ENCODE measurements at places on chromosomes 2 and 18.

- no peak for DNase-seq
Measured at GRCh38 chr2:70991742-70992141, 2.9 kb downstream of the TEX261 start.

DNA sequence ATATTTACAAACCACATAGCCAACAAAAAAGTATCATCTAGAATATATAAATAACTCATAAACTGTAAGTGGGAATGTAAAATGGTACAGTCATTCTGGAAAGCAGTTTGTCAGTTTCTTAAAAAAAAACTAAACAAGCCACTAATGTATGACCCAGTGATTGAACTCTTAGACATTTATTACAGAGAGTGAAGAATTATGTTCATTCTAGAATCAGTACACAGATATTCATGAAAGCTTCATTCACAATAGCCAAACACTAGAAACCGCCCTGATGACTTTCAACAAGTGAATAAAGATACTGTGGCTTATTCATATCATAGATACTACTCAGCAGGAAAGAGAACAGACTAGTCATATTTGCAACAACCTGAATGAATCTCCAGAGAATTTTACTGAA is 1541.5 kb downstream of the LRP1B start:
- no peak for DNase-seq

DNA sequence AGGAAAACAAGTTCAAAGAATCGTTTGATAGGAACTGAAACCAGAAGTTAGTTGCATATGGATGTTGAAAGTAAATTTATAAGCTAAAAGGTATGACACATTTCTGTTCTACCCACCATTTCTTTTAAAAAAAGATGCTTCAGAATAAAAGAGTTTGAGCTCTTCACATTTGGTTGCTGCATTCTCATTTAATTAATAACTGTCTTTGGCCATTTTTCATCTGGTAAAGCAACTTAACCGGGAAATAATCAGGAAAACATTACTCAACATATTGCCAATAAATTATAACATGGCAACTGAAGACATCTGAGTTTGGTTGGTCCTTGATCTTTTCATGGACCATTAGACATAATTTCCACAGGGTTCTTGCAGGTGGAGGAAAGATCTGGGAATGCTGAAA is 180.2 kb upstream of the TWIST2 start:
- DNase-seq: no peak

- no peak for DNase-seq
Measured at GRCh38 chr2:31406593-31407385, 7.8 kb downstream of the XDH start.

GRCh38 chr2:233363744-233364235 is 9.5 kb downstream of the DGKD start:
- no peak for DNase-seq

- DNase-seq: no peak
Measured at GRCh38 chr18:5997361-5997760, 102.0 kb upstream of the TMEM200C start.

DNA sequence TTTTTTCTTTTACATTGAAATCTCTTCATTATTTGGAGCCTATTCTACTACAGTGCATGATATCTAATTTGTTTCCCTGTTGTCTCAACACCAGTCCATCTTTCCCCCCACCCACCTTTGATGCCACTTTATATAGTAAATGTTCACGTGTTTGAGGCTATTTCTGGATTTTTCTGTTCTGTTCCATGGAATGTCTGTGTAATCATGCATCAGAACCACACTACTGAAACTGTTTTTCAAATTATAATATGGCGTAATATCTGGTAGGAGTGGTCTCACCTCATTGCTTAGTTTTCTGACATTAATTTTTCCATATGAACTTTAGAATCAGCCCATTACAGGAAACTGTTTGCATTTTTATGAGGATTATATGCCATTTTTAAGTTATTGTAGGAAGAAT is 19.1 kb upstream of the NARS1 start:
- DNase-seq: no peak

DNA sequence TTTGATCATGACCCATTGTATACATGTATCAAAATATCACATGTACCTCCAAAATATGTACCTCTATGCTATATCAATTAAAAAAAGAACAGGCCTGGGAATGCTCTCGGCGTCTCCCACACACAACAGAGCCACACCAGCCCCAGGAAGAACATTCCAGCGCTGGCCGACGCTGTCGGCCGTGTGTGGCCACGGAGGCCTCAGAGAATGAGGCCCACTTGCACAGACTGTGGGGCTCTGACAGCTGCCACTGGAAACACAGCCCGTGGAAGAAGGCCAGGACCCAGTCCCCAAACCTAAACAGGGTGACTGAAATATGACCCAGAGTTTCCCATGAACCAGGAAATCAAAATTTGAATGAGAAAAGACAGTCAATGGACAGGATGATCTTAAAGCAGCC is 69.7 kb downstream of the EIPR1 start:
- DNase-seq: no peak

GRCh38 chr2:202592566-202592965 is 42.2 kb upstream of the FAM117B start:
- DNase-seq: no peak

DNA sequence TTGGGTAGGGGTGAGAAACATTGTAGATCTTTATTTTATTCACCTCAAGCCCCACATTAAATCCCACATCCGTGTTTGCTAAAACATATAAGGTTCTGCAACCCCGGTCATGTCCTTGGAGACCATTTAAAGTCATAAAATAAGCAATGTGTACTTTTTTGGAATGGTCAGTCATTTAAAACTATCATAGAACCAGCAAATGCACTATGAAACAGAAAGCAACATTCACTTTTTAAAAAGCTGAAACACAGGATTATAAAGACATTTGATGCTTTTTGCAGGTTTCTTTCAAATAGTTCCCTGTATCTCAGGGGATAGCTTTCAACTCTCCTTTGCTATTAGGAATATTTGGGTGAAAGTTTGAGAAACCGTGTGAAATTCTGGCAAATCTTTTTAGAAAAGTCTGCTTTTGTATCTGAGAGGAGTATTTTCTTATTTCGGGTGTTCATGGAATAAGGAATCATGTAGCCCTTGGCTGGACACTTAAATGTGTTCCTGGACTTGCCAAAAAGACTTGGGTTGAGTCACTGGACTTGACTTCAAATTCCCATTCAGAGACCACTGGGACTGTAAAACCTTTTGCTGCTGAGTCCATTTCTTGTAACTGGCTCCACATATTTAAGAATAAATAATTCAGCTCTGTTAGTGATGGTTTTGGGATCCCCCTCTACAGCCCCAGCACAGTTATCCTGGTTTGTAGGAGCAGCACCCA is 5.9 kb upstream of the CETN1 start:
- DNase-seq: no peak

DNA sequence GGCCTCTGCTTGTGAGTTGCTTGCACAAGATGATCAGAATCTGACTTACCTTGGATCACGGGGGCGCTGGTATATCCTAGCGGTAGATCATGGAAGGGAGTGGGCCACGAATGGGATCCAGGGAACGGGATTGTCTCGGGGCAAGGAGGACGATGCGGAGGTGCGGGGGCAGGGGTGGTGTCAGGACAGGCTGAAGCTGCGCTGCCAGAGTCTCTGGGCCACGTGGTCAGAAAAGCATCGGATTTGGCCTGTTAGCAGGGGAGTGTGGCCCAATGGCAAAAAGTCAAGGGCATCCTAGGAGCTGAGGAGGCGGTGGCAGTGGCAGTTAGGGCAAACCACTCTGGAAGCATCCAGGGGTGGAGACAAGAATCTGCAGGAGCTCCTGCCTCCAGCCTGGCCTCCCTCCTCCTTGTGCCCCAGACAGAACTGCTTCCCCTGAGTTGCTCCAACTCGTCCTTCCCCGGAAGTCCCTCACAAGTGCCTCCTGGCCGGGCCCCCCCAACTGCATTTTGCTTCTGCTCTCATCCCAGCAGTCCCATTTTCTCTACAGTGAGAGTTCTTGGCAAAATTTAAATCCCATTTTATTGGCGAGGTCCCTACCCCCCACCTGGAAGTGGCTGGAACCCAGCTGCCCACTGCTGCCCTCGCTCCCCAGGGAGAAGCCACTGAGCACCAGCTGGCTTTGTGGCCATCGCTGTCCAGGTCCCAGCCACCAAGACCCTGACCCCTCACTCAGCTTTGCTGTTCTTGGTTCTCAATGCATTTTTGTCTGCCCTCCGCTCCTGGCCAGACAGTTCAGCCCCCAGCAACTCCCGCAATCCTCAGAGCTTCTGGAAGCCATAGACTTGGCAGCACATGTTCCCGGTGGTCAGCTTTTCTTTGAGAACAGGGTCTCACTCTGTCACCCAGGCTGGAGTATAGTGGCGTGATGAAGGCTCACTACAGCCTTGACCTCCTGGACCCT is 5.6 kb upstream of the CCDC74B start:
- DNase-seq: no peak

DNA sequence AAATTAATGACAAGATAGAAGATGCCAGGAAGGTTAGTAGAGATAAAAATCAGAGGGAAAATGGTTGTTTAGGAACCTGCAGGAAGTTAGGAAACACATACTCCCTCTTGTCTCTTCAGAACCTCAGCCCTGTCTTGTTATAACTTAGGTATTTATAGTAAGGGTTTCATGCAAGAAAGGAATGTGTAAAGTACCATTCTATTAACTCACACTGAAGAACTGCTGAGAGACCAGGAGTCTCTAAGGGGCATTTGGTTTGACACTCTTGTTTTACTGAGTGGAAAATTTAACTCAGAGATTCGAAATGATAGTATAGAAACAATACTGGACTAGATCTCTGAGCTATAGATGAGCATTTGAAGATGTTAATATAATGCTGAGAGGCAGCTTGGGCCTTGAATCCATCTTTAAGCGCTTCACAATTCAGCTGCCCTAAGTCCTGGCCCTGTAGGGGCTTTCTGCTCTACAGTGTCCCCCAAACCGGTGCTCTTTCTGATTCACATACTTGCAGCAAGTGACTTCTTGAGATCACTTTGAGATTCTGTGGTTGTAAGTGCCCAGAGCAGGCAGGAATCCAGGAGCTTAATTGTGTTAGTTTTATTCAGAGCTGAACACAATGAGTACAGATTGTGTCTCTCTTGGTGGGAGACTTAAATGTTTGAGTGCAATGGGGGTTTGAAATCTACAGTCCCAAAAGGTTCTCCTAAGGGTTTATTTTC is 235.0 kb upstream of the RGPD4 start:
- DNase-seq: no peak

- DNase-seq: no peak
Measured at GRCh38 chr2:161042990-161043625, 117.1 kb upstream of the TANK start.

DNA sequence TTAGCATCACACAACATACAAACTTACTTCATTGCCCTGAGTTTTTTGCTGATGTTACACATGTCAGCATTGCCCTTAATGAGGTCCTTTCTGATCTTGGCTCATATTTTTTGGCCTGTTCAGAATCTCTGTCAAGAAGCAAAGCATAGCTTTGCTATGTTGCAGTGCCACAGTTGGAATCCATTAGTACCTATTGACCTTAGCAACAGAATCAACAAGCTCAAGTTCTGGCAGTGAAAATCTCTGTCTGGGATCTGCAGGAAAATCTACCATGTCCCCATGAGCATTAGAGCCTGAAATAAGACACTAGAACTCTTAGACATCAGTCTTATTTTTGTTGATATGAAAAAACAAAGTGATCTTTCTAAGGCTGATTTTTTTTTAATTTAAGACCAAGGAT is 105.6 kb upstream of the FHL2 start:
- DNase-seq: no peak

DNA sequence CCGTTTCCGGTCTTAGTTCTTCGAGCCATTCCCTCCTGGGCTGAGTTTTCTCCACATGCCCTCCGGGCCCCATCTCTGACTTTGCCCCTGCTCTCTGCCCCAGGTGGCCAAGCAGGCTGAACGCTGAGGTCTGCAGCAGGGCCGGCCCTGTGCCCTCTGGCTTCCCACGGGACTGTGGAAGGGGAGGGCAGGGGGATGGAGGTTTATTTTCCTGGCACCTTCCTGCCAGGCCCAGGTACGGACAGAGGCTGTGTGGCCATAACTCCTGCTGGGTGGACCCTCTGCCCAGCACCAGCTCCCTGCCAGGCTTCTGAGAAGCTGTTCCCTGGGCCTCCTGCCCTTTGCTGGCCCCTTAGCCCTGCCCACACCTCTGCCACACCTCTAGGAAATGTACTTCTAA is 164.0 kb downstream of the TFCP2L1 start:
- DNase-seq: no peak

GRCh38 chr2:220334871-220335590 is 707.6 kb downstream of the SLC4A3 start:
- DNase-seq: no peak

GRCh38 chr2:188966079-188966571 is 8.0 kb upstream of the COL3A1 start:
- DNase-seq: no peak

- no peak for DNase-seq
Measured at GRCh38 chr2:98715812-98716451, 15.0 kb downstream of the MGAT4A start.

DNA sequence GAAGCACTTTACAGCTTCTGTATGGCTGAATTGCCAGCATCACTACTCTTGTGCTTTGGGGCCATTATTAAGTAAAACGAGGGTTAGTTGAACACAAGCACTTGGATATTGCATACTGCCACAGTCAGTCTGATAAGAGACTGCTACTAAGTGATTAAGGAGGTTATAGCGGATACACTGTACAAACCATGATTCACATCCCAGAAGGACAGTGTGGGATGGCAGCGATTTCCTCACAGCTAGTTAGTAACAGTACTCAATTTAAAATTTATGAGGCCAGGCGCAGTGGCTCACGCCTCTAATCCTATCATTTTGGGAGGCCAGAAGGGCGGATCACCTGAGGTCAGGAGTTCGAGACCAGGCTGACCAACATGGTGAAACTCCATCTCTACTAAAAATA is 2.6 kb upstream of the BMPR2 start:
- no peak for DNase-seq

GRCh38 chr2:222058819-222059445 is 239.9 kb downstream of the PAX3 start:
- no peak for DNase-seq

DNA sequence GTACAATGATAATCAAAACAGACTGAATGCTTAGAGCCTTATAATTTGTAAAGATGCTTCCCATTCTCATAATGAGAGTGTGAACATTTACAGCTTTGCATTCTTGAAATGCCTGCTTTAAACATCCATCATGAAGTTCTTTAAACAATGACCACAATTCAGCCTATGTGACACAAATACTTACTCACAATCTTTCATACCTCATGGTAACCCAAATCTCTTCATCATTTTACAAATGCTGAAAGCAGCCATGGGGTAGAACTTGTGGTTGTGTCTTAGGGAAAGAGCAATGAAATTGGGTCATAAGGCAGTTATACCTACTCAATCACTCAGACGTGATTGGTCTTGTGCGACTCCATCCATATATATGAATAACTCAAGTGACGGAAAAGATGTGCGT is 140.7 kb downstream of the RND3 start:
- DNase-seq: no peak
